Omental fat pad (tissue), 4 donors: ENCODE measurements at places on chromosomes 4 and X. TPM values are rescaled to one million over a fixed set of nuclear protein-coding genes. Genes with fewer than 3 reads are reported as not detected.

GRCh38 chr4:159382856-159383561, 280.1 kb downstream of the RAPGEF2 start:
- DNase-seq, result no peak

GRCh38 chr4:95141361-95141760, 383.6 kb downstream of the BMPR1B start:
- DNase-seq, result no peak

MAML3 gene
- 4.8 TPM for total RNA-seq

DNA sequence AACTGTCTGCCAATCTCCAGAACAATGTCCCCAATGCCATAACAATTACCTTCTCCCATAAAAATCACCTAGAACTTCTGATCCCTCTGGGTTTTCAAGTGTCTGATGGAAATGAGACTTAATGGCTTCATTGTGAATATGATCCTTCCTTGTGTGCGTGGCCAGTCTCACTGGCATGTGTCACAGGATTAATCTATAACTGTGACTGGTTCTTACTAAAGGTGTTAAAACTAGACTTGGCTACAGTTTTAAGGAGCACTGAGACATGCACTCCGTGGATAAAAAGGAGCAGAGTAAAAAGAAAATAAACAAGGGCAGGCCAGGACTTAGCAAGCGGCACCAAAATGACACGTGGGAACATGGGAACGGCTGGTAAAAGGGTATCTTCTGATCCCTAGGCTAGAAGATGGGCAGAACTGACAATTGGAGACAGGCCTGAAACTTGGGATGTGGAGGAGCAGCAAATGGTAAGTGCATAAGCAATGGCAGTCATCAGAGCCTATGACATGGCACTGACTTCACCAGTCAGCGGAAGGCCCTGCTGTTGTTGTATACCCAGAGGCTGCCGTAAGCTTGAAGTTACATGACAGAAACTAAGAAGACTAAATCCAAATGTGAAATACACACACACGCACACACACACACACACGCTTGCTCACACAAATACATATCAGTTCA, 256.6 kb upstream of the NOCT start:
- DNase-seq, result no peak

QDPR gene
- total RNA-seq, result 58.7 TPM

- DNase-seq, result no peak
Measured at GRCh38 chr4:100872811-100873210, 355.0 kb upstream of the EMCN start.
